ENCODE measurements at places on chromosomes 7 and 10.
A peak's percentile ranks its signal among the peaks of the same experiment; 100 is the strongest.

DNA sequence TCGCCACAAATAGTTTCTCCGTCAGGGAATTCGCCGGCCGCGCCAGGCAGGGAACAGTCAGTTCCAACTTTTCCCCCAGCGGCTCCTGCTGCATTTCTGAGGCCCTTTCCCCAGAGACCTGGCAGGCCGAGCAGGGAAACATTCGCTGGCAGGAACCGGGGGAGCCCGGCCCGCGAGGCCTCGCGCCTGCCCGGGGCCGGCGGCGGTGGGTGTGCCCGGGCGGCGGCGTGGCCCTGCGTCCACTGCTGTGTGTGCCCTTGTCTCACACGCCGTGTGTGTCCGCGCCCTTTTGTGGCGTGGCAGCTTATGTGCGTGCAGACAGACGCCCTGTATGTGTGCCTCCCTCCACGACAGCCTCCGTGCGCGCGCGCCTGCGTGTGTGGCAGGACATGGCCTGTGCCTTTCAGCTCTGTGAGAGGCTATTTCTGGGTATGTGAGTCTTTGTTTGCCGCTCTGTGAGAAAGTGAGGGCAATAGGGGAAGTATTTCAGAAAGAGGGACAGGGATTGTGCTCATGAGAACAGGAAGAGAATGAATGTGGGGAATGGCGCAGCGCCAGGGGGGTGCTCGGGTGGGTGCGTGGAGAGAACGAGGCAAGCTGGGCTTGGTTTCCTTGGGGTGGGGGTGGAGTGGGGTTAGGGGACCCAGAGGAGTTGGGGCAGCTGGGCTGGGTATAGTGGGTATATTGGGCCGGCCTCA, 689 bp upstream of the SMARCD3 start:
- DNase-seq: peak; percentile 52

DNA sequence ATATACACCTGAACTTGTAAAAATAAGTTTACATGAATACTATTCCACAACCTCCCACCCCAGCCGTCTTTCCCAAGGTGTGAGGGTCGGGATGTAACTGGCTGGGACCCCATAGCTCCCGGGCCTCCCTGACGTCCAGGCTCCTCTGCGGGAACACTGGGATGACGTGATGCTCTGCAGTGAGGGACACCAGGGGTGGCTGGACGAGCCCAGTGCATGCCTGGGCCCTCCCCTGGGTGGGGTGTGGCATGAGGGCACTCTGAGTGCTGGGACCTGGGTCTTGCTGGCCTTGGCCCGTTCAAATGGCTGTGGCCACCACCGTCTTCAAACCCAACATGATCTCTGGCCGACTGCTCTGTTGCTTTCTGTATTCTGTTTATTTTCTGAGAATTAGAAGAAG, 182.4 kb downstream of the DNAJB6 start:
- DNase-seq: no peak

- DNase-seq: no peak
Measured at GRCh38 chr10:121267236-121268003, 330.8 kb downstream of the FGFR2 start.

DNA sequence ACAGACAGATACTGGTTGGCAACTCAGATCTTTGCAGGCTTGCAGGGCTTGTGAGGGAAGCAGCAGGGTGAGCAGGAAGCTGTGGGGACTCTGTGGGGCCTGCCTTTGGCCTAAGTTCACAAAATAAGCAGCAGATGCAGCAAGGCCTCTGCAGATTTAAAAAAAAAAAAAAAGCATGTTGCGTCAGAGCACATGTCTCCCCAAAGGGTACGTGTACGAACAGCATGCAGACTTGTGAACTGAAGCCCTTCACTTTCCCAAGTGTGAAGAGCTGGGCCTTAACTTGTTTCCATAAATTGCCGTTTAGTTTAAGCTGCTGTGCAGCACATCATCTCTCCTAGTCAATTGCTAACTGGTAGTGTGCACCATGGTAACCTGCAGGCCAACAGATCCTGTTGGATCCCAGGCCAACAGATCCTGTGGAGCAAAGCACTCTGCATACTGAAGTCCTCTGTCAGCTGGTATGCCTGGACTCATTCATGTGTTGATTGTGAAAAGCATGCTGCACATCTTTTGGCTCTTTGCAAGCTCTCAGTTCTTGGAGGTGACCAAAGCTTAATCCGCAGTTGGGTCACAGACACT, 10.8 kb upstream of the XPNPEP1 start:
- peak; percentile 5 for DNase-seq

GRCh38 chr7:4681218-4681851, 760 bp upstream of the FOXK1 start:
- no peak for DNase-seq

- peak; percentile 57 for DNase-seq
Measured at GRCh38 chr7:75642810-75643486, 95.8 kb downstream of the HIP1 start.

- DNase-seq: no peak
Measured at GRCh38 chr10:61733358-61733940, 70.7 kb downstream of the CABCOCO1 start.

DNA sequence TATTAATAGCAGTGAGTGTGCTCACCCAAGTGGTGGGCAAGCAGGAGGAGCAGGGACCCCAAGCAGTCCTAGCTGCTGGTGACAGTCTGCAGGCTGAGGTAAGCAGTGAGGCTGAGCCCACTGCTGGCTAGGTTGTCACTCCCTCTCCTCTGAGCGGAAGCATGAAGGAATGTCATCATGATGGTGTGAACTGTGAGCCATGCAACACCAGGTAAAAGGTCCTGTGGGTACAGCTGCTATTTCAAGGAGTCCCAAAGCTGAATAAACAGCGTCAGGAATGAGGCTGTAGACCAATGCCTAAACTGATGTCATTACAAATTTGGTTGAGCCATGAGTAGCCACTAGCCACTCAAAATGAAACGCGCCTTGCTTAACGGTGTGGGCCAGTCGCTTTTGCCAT, 126.1 kb downstream of the RNF32 start:
- no peak for DNase-seq

- no peak for DNase-seq
Measured at GRCh38 chr10:99965700-99966099, 44.0 kb downstream of the DNMBP start.

DNA sequence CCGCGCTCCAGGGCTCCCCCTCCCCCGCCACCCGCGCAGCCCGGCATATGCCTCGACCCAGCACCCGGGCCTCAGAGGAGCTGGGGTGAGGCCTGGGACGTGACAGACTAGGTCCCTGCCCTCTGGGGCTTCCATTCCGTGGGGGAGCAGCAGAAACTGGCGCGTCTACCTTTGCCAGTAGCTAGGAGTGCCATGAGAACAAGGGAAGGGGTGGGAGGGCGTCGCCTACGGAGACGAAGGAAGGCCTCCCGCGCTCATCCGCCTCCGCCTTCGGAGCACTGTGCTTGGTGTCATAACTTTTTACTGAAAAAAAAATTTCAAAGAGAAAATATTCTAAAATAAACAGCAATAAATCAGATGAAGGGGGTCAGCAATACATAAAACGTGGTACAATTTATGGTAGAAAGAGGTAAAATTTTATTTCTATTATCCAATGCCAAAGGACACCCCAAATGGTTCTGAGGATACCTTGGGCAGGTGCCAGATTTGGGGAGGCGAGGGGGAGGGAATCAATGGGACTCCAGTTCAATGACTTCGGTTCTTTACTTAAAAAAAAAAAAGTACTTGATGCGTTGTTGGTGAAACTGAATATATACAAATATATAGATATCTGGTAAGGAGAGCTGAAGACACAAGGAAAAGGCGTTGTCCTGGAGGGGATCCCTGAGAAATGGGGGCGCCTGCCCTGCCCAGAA, 35.1 kb upstream of the GRID1 start:
- DNase-seq: no peak

- no peak for DNase-seq
Measured at GRCh38 chr7:134660242-134660785, 13.7 kb downstream of the BPGM start.

GRCh38 chr10:76117949-76118348, 686.5 kb downstream of the LRMDA start:
- DNase-seq: no peak

GRCh38 chr10:25842146-25842545, 91.9 kb upstream of the MYO3A start:
- DNase-seq: no peak

DNA sequence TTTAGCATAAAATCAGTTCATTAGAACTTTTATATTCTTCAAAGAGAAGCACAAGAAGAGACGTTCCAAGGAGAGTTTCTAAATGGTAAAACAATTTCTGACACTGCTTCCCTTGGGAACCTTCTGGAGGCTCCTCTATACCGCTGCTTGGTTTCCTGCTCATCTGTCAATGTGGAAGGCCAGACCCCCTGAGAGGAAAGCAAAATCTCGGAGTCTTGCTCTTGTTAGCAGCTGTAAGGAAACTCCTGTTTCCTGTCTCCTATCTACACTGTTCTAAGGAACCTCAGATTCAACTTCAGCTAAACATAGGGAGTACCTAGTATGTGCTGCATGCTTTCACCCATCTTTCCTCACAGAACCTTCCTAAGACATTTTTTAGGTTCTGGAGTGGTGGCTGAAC, 322.2 kb downstream of the BMPER start:
- no peak for DNase-seq

GRCh38 chr7:124426621-124427020, 339.0 kb downstream of the GPR37 start:
- DNase-seq: no peak

DNA sequence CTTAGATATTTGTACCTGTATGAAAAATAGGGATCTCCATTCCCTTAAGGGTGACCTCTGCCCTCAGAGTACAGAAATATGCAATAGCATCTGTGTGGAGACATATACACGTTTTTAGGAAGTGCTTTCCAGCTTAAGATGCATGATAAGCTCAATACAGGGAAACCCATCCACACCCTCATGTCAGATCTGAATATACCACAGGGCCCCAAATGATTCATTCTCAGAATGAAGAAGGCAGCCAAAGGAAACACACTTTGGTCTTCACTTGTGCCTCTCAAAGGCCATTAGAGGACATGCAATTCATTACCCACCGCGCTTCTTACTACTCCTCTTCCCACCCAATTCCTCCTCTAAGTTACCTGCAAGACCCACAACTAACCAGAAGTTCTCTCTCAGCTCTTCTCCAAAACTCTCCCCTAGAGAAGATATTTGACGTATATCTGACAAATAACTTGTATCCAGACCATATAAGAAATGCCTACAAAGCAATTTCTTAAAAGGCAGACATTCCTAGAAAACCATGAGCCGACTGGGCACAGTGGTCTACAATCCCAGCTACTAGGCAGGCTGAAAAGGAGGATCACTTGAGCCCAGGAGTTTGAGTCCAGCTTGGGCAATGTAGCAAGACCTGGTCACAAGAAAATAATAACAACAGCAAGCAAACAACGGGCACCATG, 103.0 kb downstream of the OAT start:
- DNase-seq: no peak
